ENCODE measurements at places on chromosomes 6 and 20. TPM values are rescaled to one million over a fixed set of nuclear protein-coding genes. Genes with fewer than 3 reads are reported as not detected.

Gene TGM3
- polyA plus RNA-seq: 0.91 TPM

Gene CYP39A1
- polyA plus RNA-seq: 1.8 TPM

Gene TBXT
- not detected for polyA plus RNA-seq

Gene C6orf58
- polyA plus RNA-seq: 0.35 TPM

Gene SYS1
- polyA plus RNA-seq: 15.7 TPM

Gene TUBB2B
- 60.9 TPM for polyA plus RNA-seq

Gene HMGN4
- 51.3 TPM for polyA plus RNA-seq

Measured in muscle of leg (tissue), 16 donors.